ENCODE measurements at places on chromosomes 6 and 20. TPM values are rescaled to one million over a fixed set of nuclear protein-coding genes. Genes with fewer than 3 reads are reported as not detected.

The KCNK17 gene
- total RNA-seq: not detected

The RSPO3 gene
- 116 TPM for total RNA-seq

The ZBTB22 gene
- 4.9 TPM for total RNA-seq

The OTOR gene
- total RNA-seq: not detected

The OVOL2 gene
- 0.20 TPM for total RNA-seq

The C6orf118 gene
- total RNA-seq: 0.28 TPM

The PROCR gene
- total RNA-seq: 125 TPM

The NKAIN4 gene
- 6.8 TPM for total RNA-seq

The LTB gene
- 0.50 TPM for total RNA-seq

The TRIM38 gene
- total RNA-seq: 1.8 TPM

The EFCAB8 gene
- not detected for total RNA-seq

The MEP1A gene
- not detected for total RNA-seq

The DACT2 gene
- total RNA-seq: 0.40 TPM

The EGFL8 gene
- total RNA-seq: 2.2 TPM

The MATN4 gene
- total RNA-seq: not detected

The PGC gene
- not detected for total RNA-seq

The ENPP1 gene
- total RNA-seq: 2.3 TPM

The MAFB gene
- 0.06 TPM for total RNA-seq

The PKHD1 gene
- not detected for total RNA-seq

The DYNLT2 gene
- 0.63 TPM for total RNA-seq

The PCK1 gene
- total RNA-seq: 0.03 TPM

The ADGRF4 gene
- total RNA-seq: 8.1 TPM

The FAM209A gene
- 0.25 TPM for total RNA-seq

The UBE3D gene
- total RNA-seq: 4.3 TPM

The MAP7 gene
- 38.0 TPM for total RNA-seq

The MAS1 gene
- not detected for total RNA-seq

The KHDC1L gene
- 0.20 TPM for total RNA-seq

The VWA7 gene
- 2.0 TPM for total RNA-seq

The ENPP4 gene
- 0.32 TPM for total RNA-seq

The SPATS1 gene
- total RNA-seq: not detected

The THBD gene
- 25.5 TPM for total RNA-seq

The SLC32A1 gene
- total RNA-seq: not detected
